Adipocyte (in vitro differentiated cells): ENCODE measurements at places on chromosomes 5 and 9.

GRCh38 chr5:42994555-42995359 is 45.4 kb downstream of the ANXA2R start:
- DNase-seq = peak; percentile 98

GRCh38 chr5:5018578-5018970 is 121.6 kb upstream of the ADAMTS16 start:
- no peak for DNase-seq

DNA sequence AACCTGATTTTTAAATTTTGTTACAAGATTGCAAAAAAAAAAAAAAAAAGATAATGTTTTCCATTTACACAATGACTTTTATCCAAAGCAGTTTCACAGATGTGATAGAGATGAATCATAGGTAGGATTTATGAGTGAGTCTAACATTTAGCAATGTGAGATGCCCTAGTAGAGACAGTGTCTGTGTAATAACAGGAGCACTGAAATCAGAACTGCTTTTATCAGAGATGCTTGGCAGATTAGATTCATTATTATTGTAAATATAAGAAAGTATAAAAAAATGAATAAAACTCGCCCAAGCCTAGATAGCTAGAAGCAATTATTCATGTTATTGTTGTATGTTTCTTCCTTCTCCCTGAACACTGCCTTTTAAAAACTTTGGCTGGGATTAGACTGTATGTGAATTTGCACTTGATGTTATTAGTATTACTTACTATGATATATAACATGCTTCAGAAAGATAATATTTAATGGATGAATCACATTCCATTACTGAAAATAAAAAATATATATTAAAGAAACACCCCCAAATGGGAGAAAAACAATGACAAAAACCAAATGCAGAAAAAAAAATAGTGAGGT is 567.3 kb upstream of the KLF4 start:
- DNase-seq = peak; percentile 78

DNA sequence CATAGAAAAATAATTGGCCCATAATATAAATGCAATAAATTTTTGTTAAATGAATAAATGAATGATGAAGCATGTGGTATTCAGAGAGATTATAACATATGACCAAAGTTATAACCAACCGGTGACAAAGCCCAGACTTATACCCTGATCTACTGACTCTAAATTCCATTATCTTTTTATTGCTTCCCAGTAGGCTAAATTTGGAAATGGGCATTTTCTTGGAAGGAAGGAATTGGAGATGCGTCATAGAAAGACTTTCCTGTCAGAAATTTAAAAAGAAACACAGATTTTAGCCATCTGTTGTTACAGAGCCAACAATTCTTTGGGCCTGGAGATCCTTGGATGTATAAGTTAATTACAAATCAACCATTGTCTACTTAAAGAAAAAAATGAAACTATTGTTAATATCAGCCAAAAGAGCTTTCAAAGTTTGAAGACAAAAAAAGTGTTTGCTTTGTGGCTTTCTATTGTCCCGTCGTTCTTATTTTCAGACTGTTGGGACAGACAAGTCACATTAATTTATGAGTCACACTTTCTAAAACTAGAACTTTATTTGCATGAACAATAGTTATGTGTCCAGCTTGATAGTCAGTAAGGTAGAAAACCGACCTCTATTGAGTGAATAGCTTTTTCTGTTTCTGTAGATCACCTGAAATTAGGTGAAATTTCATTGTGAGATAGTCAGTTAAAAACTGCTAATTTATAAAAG is 428.7 kb downstream of the GABRG2 start:
- no peak for DNase-seq

- DNase-seq = no peak
These were observed 9.6 kb upstream of the ADRB2 start for GRCh38 chr5:148816782-148817181.

DNA sequence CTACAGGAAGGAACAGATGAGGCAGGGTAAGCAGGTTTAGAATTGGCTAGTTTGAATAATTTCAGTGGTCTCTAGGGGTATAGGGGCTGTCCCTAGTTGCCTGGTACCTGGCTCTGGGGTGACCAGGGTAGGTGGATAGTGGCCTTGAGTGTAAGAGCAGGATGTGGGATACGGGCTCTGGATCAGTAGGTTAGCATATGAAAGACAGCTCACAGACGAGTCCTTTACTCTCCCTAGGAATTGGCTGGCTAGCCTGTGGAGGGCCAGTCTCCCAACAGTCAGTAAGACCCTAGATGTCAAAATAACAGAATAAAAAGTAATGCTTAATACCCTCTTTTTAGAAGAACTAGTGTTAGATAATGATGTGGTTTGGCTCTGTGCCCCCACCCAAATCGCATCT is 16.6 kb upstream of the C9orf152 start:
- DNase-seq = no peak
